ENCODE measurements at places on chromosomes 7 and 10. TPM values are rescaled to one million over a fixed set of nuclear protein-coding genes. Genes with fewer than 3 reads are reported as not detected.

Gene WNT8B
- not detected for total RNA-seq

Gene SPDYE8
- total RNA-seq = not detected

DNA sequence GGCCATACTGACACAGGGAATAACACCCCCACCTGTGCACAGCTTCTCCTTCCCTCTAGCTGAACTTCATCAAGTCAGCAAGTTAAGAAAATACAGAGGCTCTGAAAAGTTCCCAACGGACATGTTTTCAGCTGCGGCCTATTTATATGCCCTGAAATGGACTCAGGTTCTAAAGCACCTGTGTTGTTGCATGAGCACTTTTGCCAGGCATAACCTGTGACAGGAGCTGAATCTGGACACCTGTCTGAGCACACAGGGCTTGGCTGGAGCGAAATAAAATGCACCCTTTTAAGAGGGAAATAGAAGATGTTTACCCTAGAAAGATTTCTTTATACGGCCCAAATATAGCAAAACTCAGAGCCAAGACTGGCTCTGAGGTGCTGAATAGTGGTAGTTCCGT lies 46.7 kb downstream of the COBL start:
- DNase-seq = no peak

- DNase-seq = no peak
Measured at GRCh38 chr7:128119036-128119435, 87.8 kb upstream of the LRRC4 start.

Gene HMX2
- total RNA-seq = 0.17 TPM

Gene HNRNPH3
- 87.4 TPM for total RNA-seq

Gene MRLN
- total RNA-seq = not detected

- DNase-seq = no peak
Measured at GRCh38 chr10:21811245-21811585, 192.3 kb downstream of the DNAJC1 start.

DNA sequence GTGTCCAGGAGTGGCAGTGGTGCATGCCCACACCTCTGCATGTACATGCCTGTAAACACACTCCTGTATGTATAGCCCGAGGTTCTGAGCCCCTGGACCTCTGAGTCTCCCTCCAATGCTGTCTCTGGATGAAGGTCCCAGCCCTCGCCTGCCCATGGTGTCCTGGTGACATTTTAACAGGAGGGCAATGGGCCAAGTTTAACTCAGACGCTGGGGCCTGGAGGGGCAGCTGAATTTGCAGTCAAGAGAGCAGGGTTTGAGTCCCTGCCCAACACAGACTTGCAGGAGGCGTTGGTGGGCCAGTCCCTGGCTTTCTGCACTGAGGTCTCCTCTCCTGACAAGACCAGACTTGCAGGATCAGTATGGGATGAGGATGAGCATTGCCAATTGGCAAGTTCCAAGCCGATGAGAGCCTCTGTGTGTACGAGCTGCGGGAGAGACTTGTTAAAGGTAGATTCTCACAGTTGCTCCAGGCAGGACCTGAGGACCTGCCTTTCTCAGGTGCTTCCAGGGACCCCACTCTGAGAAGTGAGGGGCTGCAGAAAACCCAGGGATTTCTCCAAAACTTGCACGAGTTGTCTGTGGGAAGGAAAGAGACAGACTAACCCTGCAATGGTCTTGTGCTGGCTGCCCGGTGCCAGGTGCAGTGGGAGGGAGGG lies 141.9 kb downstream of the ELFN1 start:
- no peak for DNase-seq

DNA sequence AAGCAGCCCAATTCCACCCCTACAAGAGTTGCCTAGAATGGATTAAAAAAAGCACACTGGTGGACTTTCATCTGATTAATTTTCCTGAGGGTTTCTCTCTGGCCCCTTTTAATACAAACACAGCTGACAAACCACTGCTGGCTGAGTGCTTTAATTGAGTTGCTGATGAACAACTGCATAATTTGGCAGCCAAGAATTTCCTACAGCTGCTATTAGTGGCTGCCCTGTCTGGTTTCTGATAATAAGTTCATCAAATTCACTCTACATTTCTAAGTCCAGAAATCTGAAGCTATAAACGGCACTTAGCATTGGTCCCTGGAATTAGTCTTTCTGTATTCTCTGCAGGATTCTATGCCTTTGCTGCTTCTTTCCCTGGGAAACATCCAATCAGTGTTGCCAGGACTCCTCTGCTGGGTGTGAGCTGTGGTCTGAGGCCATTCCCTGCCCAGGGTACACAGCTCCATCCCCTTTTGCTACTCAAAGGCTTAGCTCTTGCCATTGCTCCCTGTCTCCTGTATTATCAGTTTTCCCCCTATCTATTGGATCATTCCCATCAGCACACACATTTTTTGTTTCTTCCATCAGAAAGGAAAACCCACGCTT lies 110.6 kb downstream of the LSM5 start:
- DNase-seq = no peak

- no peak for DNase-seq
Measured at GRCh38 chr10:79447911-79448731, 2.7 kb upstream of the ZCCHC24 start.

DNA sequence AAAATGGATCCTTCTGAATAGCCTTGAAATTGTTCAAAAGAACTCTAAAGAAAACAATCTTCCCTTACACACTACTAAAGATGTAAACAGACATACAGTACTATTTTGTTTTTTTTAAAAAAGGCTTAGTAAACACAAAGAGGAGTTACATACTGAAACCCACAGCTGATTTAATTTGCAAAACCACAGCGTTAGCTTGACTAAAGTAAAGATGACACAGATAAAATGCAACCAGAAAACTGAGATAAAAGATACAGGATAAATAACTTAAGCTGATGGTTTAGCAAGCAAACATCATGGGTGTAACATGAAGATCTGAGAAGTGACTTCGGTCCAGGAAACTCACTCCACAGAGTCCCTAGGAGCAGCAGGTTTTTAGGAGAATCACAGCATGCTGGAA lies 21.8 kb downstream of the PRKCQ start:
- DNase-seq = no peak

- DNase-seq = peak; percentile 81
Measured at GRCh38 chr7:100801833-100802568, 25.3 kb downstream of the EPHB4 start.

DNA sequence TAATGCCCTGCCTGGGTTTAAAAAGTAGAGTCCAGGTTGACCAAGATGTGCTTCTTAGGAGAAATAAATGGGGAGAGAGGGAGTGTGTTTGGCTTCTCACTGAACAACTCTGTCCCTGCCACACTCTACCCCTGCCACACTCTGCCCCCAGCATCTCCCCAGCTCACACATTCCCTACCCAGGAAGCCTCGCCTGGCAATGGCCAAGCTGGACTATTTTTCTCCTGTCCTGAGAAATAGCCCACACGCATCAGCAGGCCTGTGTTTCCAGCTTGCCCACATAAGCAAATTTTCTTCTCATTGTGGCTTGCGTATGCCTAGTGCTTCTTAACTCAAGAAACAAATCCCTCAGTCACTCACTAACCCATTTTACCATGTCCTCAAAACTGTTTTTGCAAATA lies 1.8 kb downstream of the LRRC18 start:
- no peak for DNase-seq

GRCh38 chr7:33578166-33578565 lies 327.2 kb upstream of the BMPER start:
- no peak for DNase-seq

- DNase-seq = no peak
Measured at GRCh38 chr10:123562811-123563580, 103.2 kb upstream of the GPR26 start.

Gene FOXI2
- not detected for total RNA-seq

DNA sequence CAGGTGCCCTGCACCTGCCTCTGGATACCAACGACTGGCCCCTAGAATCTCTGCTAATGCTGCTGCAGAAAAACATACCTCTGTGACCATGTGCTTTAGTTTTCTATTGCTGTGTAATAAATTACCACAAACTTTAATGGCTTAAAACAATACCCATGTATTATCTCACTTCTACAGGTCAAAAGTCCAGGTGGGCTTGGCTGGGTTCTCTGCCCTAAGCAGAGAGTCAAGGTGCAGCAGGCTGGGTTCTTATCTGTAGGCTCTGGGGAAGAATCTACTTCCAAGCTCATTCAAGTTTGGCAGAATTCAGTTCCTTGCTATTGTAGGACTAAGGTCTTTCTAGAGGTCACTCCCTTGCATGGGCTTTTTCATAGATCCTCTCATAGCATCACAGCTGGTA lies 52.3 kb downstream of the CCDC71L start:
- DNase-seq = peak; percentile 39

Gene RSPH10B2
- not detected for total RNA-seq

GRCh38 chr7:115940460-115941060 lies 90.0 kb downstream of the TFEC start:
- no peak for DNase-seq

GRCh38 chr7:40569326-40569725 lies 434.5 kb downstream of the SUGCT start:
- DNase-seq = no peak

- DNase-seq = no peak
Measured at GRCh38 chr10:88012641-88013040, 149.2 kb downstream of the PTEN start.

DNA sequence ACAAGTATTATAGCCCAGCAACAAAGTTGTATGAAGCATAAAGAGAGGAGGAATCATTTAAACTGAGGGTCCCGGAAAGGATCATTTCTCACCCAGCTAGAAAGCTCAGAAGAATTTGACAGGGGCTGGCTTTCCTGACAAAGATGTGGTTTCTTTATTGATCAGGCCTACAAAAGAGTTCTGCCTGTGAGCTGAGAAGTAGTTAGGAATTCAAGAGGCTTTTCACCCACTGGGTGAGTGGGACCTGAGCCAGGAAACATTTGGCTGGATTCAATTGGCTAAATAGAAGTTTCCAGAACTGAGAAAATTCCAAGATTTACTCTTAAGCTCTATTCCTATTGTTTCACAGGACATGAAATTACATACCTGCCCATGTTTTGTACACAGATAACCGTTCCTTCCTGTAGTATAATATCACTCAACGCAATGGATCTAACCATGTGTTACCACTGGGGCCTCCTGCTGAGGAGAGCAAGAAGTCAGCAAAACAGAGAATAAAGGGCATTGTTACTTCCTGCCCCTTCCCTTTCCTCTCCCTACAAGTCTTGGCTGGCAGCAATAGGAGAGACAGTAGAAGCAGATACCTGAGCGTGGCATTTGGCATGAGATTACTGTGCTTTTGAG lies 53.9 kb upstream of the PAPSS2 start:
- no peak for DNase-seq

DNA sequence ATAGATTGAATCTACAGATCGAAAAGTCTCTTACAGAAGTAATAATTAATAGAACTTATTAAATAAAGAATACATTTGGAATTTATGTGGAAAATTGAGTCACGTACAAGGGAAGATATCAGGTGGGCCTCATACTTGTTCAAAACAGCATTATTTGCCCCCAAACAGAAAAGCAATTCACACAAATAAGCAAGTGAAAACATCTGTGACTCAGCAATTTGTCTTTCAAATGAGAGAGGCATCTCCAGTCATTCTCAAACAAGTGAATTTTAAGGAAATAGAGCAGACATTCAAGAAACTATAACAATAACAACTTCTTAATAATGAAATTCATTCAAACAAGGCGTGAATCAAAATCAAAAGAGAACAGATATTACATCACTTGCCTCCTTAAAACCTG lies 50.1 kb downstream of the SEMA3A start:
- no peak for DNase-seq

DNA sequence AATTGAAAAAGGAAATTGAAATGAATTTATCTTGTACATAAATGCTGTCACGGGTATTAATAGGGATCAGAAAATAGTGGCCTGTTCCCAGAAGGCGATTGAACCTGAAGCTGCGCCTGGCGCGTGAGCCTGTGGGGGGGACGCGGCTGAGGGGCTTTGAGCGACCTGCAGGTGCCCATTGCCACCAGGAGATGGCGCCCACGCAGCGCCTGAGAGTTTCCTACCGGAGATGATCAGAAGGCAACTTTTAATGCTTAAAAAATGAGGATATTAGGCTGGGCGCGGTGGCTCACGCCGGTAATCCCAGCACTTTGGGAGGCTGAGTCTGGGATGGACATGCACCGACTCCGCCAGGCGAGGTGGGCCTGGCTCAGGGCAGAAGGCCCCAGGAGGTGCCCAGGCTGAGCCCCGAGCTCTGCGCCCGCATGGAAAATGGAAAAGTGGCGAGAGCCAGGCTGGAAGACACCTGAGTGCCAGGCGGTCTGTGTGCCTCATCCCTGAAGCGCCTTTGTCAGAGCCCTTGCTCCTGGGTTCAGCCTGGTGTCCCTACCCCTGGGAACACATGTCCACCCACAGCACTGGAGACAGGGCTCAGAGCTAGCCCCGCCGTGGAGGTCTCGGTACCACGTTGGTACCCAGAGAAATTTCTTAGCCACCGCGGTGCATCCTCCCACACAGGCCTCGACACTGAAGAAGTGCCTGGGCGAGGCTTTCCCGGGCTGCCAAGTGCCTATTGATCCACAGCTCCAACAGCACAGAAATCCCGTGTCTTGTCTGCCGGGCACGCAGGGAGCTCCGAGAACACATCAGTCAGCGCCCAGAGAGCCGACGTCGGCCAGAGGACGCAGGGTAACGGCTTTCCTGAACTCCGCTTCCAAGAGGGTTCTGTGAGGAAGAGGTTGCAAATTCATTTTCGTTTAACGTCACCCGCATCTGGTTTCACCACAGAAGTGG lies 117.4 kb downstream of the INPP5A start:
- DNase-seq = peak; percentile 55

DNA sequence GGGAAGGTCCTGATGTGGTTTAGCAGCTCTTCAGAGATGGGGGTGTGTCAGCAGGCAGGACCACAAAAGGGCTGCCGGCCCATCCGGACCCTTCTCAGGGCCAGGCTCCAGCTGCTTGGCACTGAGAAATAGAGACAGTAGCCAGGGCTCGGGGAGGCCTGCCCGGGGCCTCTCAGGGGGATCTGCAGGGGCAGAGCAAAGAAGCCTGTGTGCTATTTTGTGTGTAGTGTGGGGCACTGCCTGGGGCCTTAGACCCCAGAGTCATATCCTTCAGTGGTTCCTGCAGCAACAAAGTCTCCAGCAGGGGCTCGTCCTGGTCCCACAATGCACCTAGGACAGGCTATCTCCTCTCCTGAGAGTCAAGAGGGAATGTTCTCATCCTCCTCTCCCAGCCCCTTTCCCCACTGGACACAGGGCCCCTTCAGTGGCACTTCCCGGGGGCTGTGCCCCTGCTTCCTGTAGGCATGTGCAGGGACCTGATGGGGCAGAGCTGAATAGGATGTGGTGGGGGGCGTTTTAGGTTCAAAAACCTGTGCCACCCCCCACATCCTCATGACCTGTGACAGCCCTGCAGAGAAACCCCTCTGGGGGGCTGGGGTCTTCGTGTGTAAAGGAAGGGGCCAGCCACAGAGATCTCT lies 159.5 kb upstream of the RHEB start:
- no peak for DNase-seq

DNA sequence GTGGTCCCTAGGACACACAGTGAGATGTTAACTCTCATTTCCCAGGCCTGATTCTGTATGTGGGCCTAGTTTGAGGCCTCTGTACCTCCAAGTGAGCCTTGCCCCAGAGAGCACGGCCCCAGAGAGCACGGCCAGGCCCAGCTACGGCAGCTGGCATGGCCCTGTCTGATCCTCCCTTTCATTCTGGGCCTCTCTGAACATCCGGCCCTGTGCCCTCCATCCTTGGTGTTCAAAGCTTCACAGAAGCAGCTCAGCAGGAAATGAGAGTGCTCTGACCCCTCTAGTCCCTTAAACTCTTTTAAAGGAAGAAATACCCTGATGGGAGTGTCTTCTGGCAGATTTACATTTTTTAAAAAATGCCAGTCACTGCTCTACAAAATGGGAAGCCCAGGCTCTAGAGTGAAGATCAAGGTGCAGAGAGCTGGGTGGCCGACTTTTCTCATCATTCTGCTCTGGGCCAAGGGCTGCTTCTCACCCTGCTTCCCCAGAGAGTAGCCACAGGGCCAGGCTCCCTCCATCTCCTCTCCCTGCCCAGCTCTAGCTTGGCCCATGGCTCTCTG lies 171.9 kb downstream of the RPS24 start:
- DNase-seq = no peak

- DNase-seq = no peak
Measured at GRCh38 chr10:74949034-74949832, 122.8 kb downstream of the KAT6B start.
